ENCODE measurements at places on chromosomes 1 and 21.

GRCh38 chr1:20322081-20322824, 31.6 kb downstream of the VWA5B1 start:
- peak; percentile 2 for DNase-seq

DNA sequence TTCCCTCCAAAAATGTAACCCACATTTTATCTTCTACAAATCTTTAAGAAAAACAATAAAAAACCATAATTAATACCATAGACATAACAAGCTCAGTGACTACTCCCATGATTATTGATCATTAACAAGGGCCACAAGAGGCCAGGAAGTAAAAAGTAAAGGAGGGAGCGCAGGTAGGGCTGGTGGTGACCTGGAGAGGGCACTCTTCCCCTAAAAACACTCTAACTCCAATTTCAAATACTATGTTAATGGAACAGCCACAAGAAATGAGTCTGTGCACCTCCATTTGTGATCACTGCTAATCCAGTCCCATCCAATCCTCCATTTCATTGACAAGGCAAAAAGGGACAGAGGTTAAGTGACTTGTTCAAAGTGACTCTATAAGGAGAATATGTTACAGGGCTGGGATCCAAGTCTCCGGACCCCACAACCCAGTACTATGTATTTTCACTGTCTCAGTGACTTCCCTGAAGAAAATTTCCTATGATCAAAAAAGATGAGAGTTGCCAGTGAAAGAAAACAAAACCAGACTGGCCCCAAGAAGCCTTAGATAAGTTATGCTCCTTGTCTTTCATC, 41.2 kb upstream of the CFAP298 start:
- DNase-seq, result peak; percentile 18

DNA sequence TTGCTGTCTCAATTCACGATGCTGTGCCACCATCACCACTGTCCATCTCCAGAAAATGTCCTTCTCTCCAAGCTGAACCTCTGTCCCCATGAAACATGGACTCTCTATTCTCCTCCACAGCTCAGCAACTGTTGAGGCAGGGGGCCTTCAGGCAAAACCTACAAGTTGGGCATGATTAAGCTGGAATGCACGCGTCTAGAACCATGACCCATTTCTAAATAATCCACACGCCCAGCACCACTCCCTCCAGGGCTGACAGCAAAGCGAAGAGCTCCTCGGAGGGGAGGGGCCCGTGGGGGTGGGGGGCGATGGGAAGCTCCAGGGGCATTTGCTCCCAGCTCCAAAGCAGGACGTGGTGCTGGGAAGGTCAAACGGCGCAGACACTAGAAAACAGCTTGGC, 3.3 kb upstream of the HES5 start:
- peak; percentile 35 for DNase-seq

DNA sequence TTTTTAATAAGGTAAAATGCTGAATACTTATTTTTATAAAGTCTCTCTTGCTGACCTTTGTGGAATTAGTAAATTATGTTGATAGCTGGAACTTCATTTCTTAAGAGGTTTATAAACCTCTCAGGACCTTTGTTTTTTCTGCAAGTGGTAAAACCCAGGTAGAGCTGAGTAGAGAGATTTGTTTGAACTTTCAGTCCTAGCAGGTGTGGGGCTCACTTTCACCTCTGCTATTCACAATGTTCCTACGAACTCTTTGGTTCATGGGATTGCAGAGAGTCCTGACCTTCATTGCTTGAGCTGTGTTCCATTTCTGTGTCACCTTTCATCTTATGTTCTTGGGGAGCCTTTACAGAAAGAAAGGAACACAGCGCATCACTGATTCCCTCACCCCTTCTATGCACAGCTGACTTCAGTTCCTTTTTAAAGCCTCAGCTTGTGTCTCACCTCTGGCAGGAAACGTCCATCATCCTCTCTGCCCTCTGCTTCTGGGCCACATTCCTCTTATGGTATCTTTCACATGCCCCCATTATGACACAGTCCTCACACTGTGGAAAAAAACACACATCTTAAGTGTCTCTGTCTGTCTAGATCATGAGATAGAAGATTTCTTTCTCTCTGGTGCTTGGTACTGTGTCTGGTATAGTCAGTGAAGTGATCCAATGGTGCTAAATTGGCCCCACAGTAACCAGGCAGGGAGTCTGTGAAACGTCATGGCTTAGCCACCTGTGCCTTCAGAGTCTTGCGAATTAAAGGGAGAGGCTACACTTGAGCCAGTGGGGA, 262.5 kb upstream of the B3GALT2 start:
- DNase-seq, result peak; percentile 22

DNA sequence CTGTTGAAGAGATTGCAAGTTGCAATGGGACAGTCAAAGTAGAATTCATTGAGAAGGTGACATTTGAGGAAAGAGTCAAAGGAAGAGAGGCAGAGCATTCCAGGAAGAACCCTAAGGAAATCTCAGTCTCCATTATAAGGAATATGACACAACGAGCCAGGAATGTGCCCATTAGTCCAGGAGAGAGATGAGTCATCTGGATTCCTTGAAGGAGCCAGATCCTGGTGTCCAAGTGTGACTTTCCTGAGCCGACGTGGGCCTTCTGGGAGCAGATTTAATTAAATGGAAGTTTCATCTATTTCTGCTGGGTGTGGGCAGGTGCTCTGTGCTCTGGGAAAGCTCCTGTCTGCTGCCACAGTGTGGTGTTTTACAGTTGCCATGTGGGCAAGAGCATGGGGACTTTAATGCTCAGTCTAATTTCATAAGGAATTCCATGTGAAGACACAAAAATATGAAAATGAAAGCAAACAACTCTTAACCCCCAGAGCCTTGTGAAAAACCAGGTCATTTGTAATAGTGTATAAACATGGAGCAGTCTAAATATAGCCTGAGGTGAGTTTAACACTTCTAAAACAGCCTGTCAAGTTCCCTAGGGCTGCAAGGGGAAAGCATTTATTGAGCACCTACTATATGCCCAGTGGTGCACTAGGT, 111.4 kb upstream of the ARTN start:
- DNase-seq, result peak; percentile 78

Measured in iris pigment epithelial cell (primary cell).